ENCODE measurements at places on chromosomes 3 and 15.

DNA sequence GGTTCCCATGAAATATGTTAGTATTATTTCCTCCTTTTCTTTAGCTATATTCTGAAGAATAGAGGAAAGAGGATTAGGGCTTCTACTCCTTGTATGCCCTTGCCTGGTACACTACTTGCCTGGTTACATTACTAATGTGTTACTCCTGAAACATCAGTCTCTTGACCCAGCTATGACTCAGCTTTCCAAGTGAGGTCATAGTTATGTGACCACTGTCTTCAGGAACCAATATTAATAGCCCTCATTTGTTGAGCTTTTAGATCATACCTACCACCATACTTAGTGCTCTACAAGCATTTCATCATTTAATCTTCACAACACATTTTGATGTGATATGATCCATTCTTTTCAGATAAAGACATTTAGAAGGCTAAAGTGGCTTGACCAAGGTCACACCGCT, 60.3 kb downstream of the CMSS1 start:
- no peak for DNase-seq

DNA sequence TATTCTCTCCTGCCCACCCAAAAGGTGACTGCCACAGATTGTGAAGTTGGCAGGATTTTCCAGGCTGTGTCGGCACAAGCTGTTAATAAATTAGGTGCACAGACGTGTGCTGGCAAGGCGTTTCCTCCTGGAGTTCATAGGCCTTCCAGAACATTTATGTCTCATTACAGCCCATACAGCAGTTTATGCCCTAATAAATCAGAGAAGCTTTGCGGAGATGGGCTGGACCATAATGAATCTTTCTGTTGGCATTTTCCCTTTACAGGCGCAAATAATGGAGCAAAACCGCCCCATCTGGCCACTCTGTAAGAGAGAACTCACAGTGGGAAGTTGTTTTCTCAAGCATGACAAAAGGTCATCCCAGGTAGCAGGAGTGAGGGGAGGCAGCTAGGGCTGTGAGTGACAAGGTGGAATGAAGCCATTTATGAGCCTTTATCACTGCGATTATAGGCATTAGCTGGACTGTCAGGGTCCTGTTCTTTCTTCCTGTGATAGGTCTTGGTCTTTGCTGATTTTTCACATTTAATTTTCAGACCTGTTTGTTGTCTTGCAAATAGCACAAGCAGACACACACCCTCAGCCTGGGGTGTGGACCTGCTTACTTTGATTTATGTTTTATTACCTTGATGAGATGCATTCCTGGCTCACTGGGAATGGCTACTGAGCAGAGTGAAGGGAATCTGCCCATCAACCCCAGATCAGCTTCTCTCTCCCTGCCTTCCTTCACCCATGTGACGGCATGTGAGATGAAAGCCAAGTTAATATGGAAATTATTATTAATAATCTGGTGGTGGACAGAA, 257.5 kb downstream of the LRTM1 start:
- no peak for DNase-seq

DNA sequence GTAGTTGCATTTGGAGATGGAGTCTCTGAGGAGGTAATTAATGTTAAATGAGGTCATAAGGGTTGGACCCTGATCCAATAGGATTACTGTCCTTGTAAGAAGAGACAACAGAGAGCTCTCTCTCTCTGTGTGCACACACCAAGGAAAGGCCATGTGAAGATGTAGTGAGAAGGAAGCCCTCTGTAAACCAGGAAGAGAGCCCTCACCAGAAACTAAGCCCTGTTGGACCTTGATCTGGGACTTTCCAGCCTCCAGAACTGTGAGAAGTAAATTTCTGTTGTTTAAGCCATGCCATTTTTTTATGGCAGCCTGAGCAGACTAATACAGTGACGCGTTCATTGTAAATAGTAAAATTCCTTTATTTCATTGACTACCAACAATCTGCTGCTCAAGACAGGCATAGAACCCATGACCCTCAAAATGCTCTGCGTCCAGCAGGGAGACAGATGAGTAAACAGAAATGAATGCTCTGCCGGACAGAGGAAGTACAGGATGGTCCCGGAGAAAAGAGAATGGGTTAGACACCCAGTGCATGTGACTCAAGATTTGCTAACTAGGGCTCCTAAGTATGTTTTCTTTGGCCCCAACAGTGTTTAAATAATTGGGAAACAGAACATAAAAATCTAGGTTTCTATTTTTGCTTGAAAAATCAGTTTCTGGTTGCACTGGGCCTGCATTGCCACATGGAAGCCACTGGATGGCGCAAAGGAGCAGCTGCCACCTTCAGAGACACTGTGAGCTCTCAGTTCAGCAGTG, 37.9 kb upstream of the TNFAIP8L3 start:
- no peak for DNase-seq

DNA sequence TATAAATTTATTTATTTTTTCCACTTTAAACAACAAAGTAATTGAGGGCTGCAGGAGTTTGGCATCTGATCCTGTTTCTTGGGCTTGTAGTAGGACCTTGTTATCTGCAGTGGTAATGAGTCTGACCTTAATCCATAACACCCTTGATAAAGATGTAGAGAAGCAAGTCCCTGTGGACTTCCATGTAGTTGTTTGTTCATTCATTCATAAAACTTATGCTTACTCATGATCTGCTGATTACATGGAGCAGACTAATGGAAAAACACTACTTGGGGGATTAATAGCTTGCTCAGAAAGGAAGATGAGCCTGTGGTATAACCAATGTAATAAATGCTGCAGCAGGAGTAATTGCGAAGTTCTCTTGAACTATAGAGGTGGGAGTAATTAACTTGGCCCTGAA, 271.5 kb upstream of the TBL1XR1 start:
- DNase-seq: no peak

GRCh38 chr3:4503050-4503449, 9.9 kb downstream of the ITPR1 start:
- no peak for DNase-seq

DNA sequence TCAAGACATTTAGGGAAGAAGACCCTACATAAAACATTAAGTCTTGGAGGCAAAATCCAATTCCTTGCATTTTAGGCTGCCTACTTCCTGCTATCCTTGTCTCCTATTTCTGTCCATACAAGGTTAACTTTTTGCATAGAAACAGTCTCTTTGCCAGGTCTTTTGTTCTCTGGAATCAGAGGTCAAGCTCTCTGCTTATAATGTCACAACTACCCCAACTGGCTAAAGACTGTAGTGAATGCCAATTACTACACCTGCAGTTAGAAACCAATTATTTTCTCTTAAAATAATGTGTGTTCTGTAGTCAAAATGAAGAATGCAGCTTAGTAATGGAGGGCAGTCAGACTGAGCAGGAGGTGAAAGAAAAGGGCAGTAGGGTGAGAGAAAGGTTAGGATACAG, 856.2 kb downstream of the TUSC7 start:
- no peak for DNase-seq

DNA sequence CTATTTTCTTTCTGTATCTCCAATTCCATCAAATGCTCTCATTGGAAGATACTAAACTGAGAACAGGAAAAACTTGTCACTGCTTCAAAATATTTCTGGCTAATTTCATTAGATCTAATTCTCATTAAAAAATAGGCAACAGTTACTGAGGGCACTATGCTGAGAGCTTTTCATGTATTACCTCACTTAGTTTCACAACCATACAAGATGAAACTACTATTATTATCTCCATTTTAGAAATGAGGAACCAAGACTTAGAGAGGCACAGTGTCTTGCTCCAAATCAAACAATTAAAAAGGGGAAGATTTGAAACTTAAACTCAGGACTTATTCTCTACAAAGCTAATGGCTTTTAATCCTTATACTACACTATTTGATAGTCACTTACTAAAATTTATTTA, 7.2 kb upstream of the OTOL1 start:
- DNase-seq: no peak
